H9 (cell line): ENCODE measurements at places on chromosomes 3 and 15. TPM values are rescaled to one million over a fixed set of nuclear protein-coding genes. Genes with fewer than 3 reads are reported as not detected.

GRCh38 chr15:85142312-85142711 lies 160.7 kb downstream of the PDE8A start:
- DNase-seq, result no peak
- no peak overlapping the region for H3K27ac ChIP-seq
- no peaks in the 10 kb centered on the region for H3K4me1 ChIP-seq
- H3K36me3 ChIP-seq, result no peaks in the 10 kb centered on the region
- H3K4me3 ChIP-seq, result no peak overlapping the region
- no peaks in the 10 kb centered on the region for H3K27me3 ChIP-seq

Gene PAK2
- 60.8 and 65.7 TPM in 2 replicates for total RNA-seq

Gene ABHD2
- total RNA-seq, result 15.6 and 17.5 TPM in 2 replicates

Gene PRC1
- 70.5 and 75.7 TPM in 2 replicates for total RNA-seq

DNA sequence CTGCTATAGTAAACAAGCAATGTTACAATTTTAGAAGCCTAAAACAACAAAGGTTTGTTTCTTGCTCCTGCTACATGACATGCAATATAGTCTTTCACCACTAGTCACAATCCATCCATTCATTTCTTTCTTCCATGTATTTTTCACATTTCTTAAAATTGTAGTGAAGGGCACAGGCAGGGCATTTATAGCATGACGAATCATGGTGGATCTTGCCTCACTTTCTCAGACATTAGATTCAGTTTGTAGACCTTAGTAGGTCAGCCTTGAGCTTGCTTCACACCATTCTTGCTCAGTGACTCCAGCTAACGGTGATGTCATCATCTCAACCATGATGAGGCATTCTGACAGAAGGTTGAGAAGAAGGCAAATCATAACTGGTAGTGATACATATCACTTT lies 546.8 kb downstream of the TBL1XR1 start:
- H3K4me3 ChIP-seq, result no peak overlapping the region
- no peaks in the 10 kb centered on the region for H3K27me3 ChIP-seq
- H3K36me3 ChIP-seq, result no peaks in the 10 kb centered on the region
- H3K4me1 ChIP-seq, result no peaks in the 10 kb centered on the region
